Inflammatory macrophage treated with lipopolysaccharide for 4 hours (primary cell): ENCODE measurements at places on chromosomes 7 and 10.

DNA sequence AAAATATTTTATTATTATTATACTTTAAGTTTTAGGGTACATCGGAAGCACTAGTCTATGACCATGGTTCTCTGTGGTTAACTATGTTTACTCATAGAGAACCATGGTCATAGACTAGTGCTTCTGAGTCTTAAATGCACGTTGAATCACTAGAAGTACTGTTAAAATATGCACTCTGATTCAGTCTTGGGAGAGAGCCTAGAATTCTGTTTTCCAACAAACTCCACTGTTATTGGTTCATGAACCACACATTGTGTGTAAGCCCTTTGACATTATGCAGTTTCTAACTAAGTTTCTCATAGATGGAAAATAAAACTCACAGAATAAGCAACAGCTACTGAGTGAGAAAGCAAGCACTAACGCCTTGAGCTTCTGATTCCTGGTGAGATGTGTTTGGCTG lies 1120.6 kb downstream of the SORCS1 start:
- DNase-seq = no peak

- peak; percentile 16 for DNase-seq
These were observed 19.8 kb downstream of the ZNF467 start for GRCh38 chr7:149753375-149754233.

DNA sequence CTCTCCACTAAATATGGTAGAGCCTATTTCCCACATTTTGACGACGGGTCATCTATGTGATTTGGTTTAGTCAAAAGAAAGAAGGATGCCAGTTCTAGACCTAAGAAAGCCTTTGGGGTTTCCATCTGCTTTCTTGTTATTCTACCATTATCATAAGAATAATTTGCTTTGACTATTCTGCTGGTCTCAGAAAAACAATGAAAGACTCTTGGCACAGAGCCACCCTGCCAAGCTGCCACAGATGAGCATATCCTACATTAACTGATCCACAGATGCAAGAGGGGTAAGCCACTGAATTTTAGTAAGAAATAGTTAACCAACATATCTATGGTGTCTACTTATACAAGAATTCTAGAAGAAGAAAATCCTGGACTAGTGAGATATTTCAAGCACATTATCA lies 158.6 kb upstream of the MAGI2 start:
- no peak for DNase-seq

- no peak for DNase-seq
These were observed 9.5 kb upstream of the LMTK2 start for GRCh38 chr7:98097042-98097645.

- DNase-seq = no peak
These were observed 23.7 kb downstream of the UMAD1 start for GRCh38 chr7:7664291-7664690.

- no peak for DNase-seq
These were observed 180.8 kb downstream of the ARID5B start for GRCh38 chr10:62082271-62082656.

GRCh38 chr7:42522227-42522991 lies 285.4 kb upstream of the GLI3 start:
- DNase-seq = no peak

GRCh38 chr7:158476331-158476932 lies 111.2 kb downstream of the PTPRN2 start:
- DNase-seq = no peak

- DNase-seq = no peak
These were observed 104.1 kb upstream of the PCBD1 start for GRCh38 chr10:70992436-70992835.

DNA sequence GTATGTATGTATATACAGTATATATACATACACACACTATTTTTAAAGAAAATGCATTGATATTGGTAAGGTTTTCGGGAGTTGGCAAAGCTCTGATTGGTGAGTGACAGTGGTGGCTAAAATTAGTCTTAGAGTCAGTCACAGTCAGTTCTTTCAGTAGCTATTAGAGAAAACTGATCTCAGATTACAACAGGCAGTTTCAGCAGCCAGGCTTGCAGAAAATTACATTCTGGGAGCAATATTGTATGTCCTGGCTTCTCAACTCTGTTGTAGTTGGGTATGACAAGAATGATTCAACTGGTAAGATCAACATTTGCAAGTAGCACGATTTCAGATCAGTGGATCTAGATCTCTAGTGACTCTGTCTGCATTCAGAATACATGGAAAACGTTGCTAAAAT lies 897.9 kb upstream of the AUTS2 start:
- no peak for DNase-seq

GRCh38 chr7:128919241-128919640 lies 8.7 kb upstream of the KCP start:
- DNase-seq = no peak

GRCh38 chr7:44087911-44088838 lies 5.8 kb upstream of the POLM start:
- no peak for DNase-seq

- no peak for DNase-seq
These were observed 254.1 kb downstream of the TNS3 start for GRCh38 chr7:47327698-47328391.

DNA sequence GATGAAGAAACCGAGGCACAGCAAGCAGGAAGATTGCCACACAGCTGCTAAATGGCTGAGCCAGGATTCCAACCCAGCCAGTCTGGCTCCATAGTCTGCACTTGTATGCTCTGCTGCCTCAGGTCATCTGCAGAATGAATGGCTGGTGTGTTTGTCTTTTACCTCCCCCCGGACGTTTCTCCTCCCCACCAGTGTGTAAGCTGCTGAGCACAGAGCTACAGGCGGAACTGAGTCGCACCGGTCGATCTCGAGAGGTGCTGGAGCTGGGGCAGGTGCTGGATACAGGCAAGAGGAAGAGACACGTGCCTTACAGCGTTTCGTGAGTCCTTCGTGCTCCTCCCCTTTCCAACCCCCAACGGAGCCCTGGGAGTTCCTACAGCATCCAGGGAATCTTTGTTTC lies 2.6 kb downstream of the CNPY4 start:
- no peak for DNase-seq

- DNase-seq = no peak
These were observed 333.5 kb downstream of the GPR158 start for GRCh38 chr10:25508112-25508815.

DNA sequence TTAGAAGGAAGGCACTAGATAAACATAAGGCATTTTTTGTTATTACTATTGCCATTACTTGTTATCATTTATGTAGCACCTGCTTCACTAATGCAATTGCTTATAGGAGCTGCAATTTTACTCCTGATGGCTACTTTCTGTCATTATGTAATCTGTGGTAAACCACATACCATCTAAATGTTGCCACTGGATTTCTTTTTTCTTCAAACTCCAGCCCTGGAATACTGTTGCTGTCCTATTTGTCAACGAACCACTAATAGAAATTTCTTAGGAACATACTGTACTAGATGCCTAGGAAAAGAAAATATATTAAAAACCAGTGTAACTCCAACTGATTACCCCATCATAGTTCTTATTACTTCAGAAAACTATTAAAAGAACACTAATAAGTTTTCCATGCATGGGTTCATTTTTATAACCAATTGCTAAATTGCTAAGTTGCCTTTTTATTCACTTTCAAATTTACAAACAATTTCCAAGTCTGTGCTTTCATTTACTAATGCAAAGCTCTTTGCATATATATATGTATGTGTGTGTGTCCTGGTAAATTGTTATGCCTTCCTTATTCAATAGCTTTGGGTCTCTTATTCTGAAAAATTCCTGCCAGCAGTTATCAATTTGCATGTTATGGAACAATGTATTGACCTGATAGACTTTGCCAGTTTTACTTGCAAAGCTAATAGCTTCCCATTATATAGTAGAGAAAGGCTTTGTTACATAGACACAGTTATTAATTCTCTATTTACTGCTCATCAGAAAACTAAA lies 287.4 kb downstream of the EXOC4 start:
- DNase-seq = no peak

GRCh38 chr7:122200888-122201287 lies 56.8 kb upstream of the AASS start:
- no peak for DNase-seq

DNA sequence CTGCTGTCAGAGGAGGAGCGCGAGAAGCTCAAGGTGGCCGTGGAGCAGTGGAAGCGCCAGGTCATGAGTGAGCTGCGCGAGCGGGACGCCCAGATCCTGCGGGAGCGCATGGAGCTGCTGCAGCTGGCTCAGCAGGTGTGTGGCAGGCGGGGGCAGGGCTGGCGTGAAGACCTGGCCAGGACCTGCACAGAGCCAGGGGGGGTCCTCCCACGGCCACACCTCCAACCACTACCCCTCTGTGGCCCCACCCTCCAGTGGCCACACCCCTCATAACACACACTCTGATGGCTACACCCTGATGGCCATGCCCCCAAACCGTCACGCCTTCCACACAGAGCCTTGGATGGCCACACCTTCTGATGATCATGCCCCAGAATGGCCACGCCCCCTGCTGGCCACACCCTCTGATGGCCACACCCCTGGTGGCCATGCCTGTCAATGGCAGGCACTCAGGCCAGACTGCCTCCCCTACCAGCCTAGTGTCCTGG lies 23.4 kb upstream of the DPYSL4 start:
- no peak for DNase-seq

DNA sequence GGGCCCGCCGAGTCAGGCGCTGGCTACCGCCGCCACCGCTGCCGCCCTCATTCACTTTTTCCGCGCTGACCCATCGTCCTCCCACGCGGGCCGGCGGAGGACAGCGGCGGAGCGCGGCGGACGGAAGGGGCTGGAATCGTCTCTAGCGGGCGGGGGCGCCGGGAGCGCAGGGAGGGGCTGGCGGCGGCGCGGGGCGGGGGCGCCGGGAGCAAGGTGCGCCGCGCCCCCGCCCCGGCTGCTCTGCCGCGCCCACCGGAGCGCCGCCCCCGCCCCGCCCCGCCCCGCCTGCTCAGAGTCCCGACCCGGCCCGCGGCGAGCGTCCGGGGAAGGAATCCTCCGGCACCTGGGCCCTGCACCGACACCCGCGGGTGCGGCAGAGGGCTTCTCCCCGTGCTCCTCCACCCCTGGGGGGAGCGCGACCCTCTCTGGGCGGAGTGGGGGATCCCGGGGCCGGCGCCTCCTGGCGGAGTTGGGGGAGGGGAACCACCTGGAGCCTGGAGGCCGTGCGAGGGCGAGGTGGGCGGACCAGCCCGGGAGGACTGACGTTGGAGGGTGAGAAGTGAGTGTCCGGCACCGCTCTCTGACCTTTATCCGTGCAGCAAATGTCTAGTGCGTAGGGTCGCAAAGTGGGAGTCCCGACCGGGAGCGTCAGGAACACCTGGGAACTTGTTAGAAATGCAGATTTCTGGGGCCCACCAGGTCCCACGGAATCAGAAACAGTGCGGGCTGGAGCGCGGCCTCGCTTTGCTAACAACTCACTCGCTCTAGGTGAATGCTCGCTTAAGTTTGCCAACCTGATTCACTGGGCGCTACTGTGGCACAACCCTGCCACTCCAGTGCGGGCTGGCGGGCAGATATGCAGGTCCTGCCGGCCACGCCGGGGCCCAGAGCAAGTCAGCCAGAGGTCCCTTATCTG lies at the start of gene COBL:
Gene COBL, minus strand, starts transcription at position 144 of the 916 bp plus-strand sequence. CDS start 176 bp downstream, outside the sequence.
- DNase-seq = no peak

DNA sequence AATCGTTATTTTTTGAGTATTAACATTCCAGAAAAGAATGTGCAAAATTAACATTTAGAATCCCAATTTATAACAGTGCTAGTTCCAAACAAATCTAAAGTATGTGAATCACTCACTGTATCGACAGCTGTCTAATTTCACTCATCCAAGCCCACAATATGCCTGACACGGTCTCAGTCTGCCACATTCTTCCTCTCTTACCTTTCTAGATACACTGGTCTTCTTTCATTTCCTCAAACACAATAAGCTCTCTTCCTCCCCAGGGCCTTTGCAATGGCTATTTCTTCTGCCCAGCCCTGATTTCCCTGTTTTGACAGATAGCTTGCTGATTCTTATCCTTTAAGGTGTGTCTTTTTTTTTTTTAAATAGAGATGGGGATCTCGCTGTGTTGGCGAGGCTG lies 48.8 kb downstream of the UBE2H start:
- DNase-seq = no peak

DNA sequence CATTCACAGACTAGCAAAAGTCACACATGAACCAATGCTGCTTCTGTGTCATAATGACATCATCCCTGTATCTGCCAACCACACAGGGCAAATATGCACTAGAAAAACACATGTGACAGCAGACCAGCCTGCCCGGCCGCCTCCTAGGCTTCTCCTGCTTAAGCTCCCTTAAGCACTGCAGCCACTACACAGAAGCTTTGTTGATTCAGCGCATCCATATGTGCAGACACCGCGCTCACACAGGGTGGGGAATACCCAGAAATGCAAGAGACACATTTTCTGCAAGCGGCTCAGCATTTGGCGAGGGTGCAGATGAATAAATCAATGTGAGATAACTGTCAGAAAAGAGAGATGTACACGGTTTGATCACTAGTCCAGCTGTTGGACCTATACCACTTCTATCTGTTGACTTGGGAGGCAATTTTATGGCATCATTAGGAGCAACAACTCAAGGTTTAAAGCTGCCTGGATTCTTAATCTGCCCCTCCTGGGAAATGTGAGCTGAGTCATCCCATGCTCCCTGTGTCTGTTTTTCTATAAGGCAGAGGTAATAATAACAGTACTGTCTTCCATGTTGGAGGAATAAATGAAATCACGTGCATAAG lies 33.4 kb downstream of the CPXM2 start:
- no peak for DNase-seq

DNA sequence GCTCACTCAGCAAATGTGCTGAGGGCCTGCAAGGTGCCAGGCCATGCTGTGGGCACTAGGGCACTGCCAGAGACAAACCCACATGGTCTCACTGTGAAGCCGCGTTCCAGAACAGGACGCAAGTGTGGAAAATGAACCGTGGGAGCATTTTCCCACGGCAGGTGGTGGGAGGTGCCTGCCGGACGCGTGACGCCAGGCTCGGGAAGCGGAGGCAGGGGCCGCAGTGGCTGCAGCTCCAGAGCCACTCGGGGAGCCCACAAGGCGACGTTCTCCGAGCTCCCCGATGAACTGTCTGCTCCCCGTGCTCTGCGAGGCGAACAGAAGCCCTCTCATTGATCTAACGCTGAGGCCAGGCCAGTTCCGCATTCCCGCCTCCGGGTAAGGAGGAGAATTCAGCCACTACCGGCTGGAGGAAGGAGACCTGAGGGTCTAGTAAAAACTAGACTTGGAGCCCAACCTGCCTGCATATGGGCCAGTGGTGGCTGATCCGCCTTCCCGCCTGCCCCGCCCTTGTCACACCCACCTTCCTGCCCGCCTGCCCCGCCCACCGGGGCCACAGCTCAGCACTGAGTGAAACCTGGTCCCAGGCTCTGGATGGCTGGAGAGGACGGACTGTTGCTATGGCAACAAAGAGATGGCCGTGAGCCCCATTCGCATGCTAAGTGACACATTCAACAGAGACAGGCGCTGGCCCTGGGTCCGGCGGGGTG lies 13.1 kb downstream of the ADGRA1 start:
- peak; percentile 3 for DNase-seq
